Stimulated activated CD8-positive, alpha-beta memory T cell treated with anti-CD3 and anti-CD28 coated beads, Interleukin-4, amount 100 ng/mL, for 48 hours (primary cell): ENCODE measurements at places on chromosomes 6 and 20.
A peak's percentile ranks its signal among the peaks of the same experiment; 100 is the strongest.

DNA sequence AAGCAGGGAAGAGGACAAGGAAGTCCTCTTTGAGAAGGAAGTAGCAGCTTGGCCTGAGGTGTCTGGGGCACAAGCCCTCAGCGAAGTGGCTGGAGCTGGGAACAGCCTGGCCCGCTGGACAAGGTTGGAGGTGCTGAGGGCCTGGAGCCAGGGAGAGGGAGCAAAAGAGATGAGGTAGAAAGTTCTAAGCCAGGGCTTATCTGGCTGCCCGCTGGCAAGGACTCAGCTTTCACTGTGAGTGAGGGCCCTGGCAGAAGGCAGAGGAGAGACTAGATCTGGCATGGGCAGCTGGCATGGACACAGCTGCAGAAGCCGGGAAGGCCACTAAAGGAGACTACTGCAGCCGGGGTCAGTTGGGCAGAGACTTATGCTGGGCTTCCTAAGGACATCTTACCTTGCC lies 21.8 kb upstream of the PCMTD2 start:
- DNase-seq = no peak

GRCh38 chr6:27669624-27670301 lies 196.9 kb upstream of the ZNF184 start:
- no peak for DNase-seq

DNA sequence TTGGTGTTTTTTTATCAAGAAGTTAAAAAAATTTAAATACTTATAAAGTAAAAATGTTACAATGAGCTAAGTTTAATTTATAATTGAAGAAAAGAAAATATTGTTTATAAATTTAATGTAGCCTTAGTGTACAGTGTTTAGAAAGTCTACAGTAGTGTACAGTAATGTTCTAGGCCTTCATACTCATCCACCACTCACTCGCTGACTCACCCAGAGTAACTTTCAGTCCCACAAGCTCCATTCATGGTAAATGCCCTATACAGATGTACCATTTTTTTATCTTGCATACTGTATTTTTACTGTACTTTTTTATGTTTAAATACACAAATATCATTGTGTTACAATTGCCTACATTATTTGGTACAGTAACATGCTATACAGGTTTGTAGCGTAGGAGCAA lies 26.0 kb downstream of the HTR1E start:
- DNase-seq = no peak

GRCh38 chr20:33482581-33482980 lies 7.3 kb upstream of the CBFA2T2 start:
- DNase-seq = no peak

DNA sequence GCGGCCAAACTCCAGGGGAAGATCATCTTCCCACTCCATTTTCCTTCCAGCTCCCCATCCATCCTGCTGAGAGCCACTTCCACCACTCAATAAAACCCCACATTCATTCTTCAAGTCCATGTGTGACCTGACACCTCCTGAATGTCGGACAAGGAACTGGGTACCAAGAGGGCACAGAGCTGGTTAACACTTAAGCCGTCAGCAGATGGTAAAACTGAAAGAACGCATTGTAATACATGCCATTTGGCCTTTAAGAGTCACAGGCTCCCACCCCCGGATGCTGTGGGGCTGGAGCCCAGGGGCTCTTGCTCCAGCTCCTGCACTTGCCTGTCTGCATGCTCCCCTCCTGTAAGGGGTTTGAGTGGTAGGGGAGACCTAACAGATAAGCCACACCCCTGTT lies 753.9 kb downstream of the COL12A1 start:
- no peak for DNase-seq

DNA sequence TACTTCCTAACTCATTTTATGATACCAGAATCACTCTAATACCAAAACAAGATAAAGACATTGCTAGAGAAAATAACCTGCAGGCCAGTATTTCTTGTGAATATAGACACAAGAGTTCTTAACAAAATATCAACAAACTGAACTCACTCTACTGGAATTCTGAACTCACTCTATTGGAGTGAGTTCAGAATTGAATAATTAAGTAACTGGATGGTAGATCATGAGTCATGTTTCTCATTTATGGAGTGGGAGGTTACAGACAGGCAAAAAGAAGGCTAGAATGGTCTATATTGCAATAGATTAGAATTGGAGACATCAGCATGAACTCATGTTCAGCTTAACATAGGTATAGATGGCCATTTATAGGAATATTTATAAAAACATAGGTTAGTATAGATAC lies 26.6 kb upstream of the C6orf58 start:
- no peak for DNase-seq

- no peak for DNase-seq
These were observed 4.6 kb downstream of the FILIP1 start for GRCh38 chr6:75489025-75489424.

DNA sequence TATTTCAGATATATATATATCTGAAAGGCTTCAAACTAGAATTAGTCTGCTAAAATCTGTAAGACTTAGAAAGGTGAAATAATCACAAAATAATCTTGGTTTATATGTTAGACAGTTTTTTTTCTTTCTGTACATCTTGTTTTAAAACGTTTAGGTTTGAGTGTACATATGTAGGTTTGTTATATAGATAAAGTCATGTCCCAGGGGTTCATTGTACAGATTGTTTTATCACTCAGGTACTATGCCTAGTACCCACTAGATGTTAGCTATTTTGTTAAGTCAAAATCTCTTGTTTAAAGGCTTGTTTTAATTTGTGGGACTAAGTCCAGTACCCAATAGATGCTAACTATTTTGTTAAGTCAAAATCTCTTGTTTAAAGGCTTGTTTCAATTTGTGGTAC lies 1339.0 kb upstream of the CITED2 start:
- DNase-seq = no peak

GRCh38 chr6:168968228-168968627 lies 285.4 kb downstream of the THBS2 start:
- DNase-seq = no peak

GRCh38 chr6:105138141-105138540 lies 41.7 kb downstream of the POPDC3 start:
- no peak for DNase-seq

DNA sequence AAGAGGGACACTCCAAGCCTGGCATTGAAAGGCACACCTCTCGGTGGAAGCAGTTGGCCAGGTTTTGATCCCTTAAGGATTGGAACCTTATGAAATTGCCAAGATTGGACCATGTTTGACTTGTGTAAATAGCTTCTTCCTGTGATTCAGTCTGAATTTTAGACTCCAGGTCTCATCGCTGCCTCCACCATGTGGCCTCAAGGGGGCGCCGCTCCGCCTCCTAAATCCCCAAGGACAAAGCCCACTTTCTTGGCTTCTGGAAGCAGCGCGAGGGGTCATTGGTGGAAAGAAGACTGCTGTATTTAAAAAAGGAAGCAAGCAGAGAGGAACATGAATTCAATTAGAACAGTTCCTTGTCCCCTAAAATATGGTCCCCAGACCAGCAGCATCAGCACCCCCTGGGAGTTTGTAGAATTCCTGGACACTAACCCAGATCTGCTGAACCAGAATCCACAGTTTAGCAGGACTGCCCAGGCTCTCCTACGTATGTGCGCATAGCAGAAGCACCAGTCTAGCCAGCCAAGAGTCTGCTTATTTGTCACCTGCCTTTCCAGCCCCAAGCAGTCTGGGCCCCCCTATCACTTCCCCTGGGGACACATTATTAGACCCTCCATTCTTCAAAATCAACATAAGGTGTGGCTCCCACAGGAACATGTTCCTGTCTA lies 108.5 kb downstream of the LY86 start:
- peak; percentile 69 for DNase-seq

DNA sequence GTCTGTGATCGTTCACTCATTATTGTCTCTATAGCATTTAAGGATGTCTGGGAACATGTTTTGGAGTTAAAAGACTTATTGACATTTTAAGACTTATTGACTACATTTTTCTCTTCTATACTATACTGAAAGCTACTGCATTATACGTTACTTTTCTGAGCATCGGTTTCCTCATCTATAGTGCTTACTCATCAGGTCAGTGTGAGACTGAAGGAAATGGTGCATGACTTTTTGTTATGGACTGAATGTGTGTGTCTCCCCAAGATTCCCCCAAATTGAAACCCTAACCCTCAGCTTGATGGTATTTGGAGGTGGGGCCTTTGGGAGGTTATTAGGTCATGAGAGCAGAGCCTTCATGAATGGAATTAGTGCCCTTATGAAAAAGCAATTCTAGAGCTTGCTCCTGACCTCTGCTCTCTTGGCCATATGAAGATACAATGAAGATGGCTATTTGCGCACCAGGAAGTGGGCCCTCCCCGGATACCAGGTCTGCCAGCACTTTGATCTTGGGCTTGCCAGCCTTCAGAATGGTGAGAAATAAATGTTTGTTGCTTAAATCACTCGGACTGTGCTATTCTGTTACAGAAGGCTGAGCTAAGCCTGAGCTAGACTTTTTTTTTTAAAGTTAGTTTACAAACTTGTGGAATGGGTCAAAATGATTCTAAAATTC lies 243.7 kb upstream of the RREB1 start:
- no peak for DNase-seq

- no peak for DNase-seq
These were observed 47.1 kb downstream of the ZMYND8 start for GRCh38 chr20:47309394-47309793.

- no peak for DNase-seq
These were observed 133.7 kb upstream of the AGPAT4 start for GRCh38 chr6:161407581-161407980.

GRCh38 chr6:113854531-113855499 lies 2.3 kb upstream of the MARCKS start:
- no peak for DNase-seq

- no peak for DNase-seq
These were observed 13.4 kb upstream of the SERPINB1 start for GRCh38 chr6:2855061-2855519.

- DNase-seq = no peak
These were observed 309.1 kb downstream of the LMBRD1 start for GRCh38 chr6:69487688-69488087.

GRCh38 chr6:150689900-150690590 lies 90.4 kb downstream of the PLEKHG1 start:
- DNase-seq = no peak

- DNase-seq = no peak
These were observed 48.6 kb upstream of the NAA20 start for GRCh38 chr20:19968466-19969073.
